ENCODE measurements at places on chromosomes 1 and 21. TPM values are rescaled to one million over a fixed set of nuclear protein-coding genes. Genes with fewer than 3 reads are reported as not detected.

DNA sequence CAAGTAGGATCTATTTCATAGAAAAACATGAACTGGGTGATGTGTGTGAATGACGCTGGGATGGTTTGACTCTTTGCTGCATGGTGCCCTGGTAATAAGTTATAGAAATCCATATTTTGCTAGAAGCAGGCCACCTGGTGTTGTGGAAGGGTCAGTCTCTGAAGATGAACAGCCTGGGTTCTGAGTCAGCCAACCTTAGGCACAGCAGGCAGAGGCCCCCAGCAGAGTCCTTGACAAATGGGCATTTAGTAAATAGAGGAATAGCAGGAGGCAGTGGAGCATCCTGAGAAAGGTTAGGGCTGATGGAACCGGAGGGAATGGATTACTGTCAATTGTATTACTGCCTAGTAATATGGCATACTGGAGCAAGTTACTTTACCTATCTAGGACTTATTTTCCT lies 20.9 kb downstream of the FGGY start:
- DNase-seq: no peak

- peak; percentile 68 for DNase-seq
Measured at GRCh38 chr21:36134803-36135390, at the start of gene CBR3. CBR3 (plus strand) TSS chr21:36135079; CDS start chr21:36135193, 114 bp downstream.

DNA sequence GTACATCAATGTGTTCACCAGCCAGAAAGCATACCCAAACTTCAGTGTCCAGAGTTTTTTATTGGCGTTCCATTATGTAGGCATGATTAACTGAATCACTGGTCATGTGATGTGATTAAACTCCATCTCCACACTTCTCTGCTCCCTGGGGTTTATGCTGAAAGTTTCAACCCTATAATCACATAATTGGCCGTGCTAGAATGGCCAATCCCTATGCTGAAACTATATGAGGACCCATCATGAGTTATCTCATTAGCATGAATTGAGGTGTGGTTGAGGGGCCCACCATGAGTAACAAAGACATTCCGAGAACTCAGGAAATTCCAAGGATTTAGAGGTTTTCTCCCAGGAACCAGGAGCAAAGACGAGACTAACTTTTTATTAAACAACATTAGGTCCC lies 31.8 kb upstream of the FBXO28 start:
- DNase-seq: no peak

GRCh38 chr1:15959827-15960446 lies 16.0 kb downstream of the ZBTB17 start:
- no peak for DNase-seq

- no peak for DNase-seq
Measured at GRCh38 chr1:21174654-21175323, 1.9 kb downstream of the EIF4G3 start.

- DNase-seq: peak; percentile 86
Measured at GRCh38 chr1:78649628-78650027, at the start of gene IFI44. IFI44 (plus strand) TSS chr1:78649831; CDS start chr1:78650196, 365 bp downstream.

- no peak for DNase-seq
Measured at GRCh38 chr1:27057389-27057788, 44.7 kb upstream of the TENT5B start.

DNA sequence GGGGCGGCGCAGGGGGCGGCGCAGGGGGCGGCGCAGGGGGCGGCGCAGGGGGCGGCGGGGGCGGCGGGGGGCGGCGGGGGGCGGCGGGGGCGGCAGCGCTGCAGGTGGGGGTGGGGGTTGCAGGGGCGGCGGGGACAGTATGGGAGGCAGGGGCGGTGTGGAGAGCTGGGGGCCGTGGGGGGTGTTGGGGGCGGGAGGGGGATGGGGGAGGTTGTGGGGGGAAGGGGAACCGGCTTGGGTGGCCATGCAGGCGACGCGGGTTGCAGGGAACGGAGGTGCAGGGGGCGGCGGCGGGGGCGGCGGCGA lies 13.0 kb upstream of the SLC19A1 start:
- DNase-seq: no peak

ZNF697 gene
- 8.7 TPM for total RNA-seq

- DNase-seq: no peak
Measured at GRCh38 chr1:247104965-247105364, 809 bp upstream of the ZNF669 start.

NT5C1A gene
- not detected for total RNA-seq

ABCA4 gene
- 1.9 TPM for total RNA-seq
